ENCODE measurements at places on chromosomes 7 and 10.

DNA sequence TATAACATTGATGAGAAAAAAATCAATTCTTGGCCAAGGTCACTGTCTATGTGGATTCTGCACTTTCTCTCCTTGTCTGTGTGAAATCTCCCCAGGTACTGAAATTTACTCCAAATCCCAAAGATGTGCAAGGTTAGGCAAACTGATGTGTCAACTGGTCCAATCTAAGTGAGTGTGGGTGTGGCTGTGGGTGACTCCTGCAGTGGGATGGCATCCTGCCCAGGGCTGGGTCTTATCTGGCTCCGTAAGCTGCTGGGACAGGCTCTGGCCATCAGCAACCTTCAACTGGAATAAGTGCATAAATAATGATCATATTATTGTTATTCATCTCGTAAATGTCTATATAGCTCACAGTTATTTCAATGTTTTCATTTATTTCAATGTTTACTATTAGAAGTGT lies 79.3 kb downstream of the JCAD start:
- no peak for DNase-seq

DNA sequence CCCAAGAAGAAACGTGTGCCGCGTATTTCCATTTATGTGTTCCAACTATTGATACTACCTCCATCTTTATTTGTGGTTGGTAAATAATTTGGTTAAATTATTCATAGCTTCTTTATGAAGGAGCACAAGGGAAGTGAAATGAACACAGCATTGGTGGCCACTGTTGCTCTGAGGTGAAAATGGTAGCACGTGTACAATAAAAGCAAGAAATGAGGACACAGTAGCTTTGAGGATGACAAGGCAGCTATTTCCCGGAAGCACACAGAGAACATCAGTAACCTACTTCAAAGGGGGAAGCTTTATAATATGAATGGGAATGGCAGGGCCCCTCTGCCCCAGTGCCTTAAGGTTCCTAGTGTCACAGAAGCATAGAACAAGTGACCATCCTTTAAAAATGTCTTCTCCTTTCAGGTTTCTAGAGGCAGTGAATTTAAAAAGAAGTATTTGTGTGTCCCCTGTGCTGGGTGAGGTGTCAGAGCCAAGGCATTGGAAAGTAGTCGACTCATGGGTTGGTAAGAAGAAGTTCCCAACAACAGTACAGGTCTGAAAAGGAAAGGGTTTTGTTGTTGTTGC lies 78.8 kb downstream of the SGMS1 start:
- no peak for DNase-seq

- no peak for DNase-seq
Measured at GRCh38 chr10:74921744-74922143, 95.3 kb downstream of the KAT6B start.

DNA sequence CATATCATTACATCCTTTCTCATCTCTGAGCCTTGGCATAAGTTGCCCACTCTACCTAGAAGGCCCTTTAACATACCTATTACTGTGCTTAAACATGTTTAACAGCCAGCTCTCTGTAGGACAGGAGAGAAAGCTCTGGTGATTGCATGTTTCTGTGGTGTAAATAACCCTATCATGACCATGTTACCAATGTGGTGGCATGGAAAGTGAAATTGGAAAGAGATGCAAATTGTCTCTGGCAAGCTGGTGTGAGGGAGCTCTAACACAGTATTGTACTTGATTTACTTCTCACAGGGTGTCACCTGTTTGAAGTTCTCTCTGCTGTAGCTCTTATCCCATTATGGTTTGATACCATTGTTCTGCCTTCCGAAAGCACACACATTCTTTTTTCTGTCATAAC lies 231.8 kb upstream of the DKK1 start:
- DNase-seq: no peak

DNA sequence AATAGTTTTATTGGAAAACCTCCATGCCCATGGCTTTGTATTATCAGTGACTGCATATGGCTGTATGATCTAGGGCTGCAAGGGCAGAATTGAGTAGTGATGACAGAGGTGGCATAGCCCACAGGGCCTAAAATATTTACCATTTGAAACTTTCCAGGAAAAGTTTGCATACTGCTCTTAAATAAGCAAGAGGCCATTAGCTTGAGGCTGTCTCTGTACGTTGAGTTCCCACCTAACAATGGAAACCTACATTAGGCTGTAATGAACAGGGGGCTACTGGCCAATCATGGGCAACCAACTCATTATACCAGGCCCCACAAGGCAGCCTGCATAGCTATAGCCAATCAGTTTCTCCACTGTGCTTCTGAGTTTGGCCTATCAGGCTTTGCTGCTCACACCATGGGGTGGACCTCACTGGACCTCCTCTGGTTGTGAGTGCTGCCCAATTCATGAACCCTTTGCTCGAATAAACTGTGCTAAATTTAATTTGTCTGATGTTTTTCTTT lies 673 bp upstream of the ST8SIA6 start:
- DNase-seq: no peak

- no peak for DNase-seq
Measured at GRCh38 chr10:3048119-3049019, 19.0 kb upstream of the PFKP start.

- DNase-seq: no peak
Measured at GRCh38 chr10:132575320-132576201, 38.0 kb downstream of the INPP5A start.

DNA sequence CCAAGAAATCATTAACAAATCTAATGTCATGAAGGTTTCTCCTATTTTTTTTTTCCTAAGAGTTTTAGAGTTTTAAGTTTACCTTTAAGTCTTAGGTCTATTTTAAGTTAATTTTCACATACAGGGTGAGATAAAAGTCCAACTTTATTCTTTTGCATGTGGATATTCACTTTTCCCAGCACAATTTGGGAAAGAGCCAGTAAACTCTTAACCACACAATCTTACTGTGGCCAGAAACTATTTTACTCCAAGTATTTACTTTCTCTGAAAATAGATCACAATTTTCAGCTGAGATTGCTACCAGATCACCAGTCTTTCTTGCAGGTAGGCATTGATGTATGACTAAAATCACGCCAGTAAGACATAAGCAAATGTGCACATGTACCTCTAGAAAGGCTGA lies 728.5 kb downstream of the TNS3 start:
- no peak for DNase-seq

GRCh38 chr10:69004821-69005220 lies 16.2 kb downstream of the KIFBP start:
- DNase-seq: no peak

- no peak for DNase-seq
Measured at GRCh38 chr7:151256410-151257045, 8.0 kb upstream of the SMARCD3 start.

DNA sequence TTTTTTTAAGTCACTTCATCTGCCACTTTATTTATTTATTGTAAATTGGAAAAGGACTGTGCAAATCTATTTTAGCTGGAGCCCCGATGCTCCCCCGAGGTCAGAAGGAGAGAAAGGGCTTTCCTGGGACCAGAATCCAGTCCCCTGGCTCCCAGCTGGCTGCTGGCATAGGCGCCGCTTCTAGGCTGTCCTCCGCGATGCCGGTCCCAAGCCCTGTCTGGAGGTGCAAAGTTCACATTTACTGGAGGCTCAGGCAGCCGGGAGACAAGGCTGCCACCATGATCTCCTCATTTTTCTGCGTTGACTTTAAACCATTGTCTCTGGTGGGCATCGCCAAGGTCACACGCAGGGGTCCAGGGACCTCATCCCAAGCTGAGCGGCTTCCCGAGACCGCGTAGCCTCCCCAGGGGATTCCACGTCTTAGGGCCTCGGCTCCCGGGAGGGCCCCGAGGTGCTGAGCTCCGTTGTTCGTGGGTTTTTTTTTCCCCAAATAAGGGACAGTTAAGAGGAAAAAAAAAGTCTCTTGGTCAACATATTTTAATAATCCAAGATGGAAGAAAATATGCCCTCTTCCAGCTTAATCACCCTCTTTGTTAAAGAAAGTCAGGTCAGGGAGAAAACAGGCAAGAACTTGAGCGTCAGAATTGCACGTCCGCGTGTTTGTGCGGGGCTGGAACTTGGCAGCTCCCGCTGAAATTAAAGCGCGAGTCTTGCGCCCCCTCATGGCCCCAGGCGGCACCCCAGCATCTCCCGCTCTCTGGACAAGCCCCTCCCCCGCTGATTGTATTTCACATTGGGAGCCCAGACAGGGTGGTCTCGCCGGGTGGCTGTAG lies 11.9 kb downstream of the RGR start:
- peak; percentile 29 for DNase-seq

DNA sequence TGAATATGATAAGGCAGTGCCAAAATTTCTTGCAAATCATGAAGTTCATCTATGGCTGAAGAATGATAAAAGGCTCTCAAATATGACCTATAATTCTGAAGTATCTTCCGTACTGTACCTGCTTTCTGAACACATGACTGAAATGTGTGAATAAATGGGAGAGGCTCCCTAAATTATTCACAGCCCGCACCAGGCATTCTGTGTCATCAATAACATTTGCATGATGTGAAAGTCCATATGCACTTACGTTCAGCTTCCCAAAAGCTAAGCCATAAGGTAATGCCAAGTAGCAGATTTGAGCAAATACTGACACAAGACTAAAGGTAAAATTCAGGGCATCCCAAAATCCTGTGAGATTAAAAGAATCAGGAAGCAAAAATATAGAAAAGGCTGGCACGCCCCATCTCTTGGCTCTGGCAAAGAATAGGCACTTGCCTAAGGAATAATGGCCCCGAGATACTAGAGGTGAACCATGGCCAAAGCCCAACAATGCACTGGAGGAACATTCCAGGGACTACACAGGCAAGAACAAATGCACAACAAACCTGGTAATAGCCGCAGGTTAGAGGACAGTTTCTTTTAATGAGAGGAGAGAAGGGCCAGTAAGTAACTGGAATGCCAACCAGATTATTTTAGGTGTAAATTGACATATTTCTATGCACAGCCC lies 280.5 kb downstream of the IPMK start:
- no peak for DNase-seq

GRCh38 chr10:26438534-26439341 lies 597 bp downstream of the APBB1IP start:
- DNase-seq: peak; percentile 71

GRCh38 chr10:36789974-36790373 lies 335.4 kb upstream of the ANKRD30A start:
- no peak for DNase-seq

DNA sequence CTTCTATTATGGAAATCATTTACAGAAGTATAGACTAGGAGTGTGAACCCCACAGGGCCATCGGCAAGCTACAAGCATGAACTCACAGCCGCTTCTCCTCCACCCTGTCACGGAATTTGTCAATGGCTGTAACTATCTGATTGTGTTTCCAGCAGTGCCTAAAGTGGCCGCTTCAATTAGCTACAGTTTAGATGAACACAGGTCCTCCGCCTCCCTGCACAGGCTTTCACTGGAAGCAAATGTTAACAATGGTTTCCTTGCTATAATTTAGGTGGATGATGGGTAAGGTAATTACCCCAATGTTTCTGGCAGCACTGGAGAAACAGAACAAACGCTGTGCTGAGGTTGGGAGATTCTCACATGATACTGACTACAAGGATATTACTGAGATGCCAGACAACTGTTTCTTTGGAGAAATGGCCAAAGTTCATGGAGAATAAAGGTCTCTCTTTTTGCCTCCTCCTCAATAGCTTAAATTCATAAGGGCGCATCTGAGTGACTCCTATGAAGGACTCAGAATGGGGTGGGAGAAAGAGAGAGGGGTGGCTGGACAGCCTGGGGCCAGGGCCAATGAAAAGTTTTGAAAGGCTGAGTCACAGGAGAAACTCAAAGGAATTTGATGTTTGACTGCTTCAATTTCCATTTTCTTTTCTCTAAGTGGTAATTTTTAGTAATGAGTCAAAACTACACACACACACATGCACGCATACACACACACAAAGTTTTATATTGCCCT lies 78.9 kb downstream of the SVIL start:
- no peak for DNase-seq

DNA sequence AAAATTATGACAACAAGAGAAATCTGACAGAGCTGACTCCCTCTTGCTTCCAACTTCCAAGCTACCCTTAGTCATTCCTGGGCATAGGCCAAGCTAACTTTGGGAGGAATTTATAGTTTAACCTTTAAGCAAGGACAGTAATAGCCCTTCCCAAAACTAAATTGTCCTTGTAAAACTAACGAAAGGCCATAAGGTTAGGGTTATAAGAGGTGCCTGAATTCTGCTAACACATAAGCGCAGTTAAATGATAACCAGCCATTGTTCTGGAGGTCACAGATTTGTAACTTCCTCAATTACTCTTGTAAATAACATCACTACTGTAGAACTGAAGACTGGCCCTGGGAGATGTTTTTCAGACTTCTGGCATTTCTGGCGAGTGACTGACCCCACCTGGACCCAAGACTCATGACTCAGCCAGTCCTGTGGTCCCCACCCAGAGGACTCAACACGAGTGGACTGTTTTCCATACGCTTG lies 481.2 kb downstream of the KCNMA1 start:
- DNase-seq: no peak

DNA sequence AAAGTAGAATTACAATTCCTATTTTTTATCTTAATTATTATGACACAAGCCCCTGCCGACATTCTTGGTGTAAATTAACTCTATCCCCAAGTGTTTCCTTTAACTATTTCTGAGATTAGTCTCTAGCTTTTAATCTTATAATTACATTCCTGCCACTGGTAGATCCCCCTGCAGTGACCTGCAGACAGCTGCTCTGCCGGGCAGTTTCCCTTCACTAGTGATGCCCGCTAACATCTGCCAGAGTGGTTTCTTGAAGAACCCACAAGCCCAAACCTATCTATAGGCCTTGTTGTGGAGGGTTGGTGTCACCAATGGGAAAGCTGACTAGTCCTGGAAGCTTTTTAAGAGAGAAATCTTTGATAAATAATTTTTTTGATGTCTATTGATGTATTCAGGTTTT lies 50.0 kb downstream of the ADAM22 start:
- DNase-seq: no peak

DNA sequence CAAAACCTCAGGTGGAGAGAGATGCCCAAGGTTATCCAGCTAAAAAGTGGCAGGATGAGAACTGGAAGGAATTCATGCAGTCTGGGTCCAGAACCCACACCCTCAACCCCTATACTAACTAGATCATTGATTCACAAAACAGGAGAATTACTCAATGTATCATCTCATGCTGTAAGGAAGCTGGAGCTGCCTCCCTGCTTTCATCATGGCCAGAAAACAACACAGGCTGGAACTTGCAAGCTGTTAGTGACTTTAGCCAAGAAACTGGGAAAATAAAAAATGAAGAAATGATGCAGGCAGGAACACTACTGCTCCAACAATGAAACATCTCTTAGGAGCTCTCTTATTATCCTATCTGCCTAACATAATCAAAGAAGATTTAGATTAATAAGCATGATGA lies 619.8 kb upstream of the CELF2 start:
- DNase-seq: no peak

DNA sequence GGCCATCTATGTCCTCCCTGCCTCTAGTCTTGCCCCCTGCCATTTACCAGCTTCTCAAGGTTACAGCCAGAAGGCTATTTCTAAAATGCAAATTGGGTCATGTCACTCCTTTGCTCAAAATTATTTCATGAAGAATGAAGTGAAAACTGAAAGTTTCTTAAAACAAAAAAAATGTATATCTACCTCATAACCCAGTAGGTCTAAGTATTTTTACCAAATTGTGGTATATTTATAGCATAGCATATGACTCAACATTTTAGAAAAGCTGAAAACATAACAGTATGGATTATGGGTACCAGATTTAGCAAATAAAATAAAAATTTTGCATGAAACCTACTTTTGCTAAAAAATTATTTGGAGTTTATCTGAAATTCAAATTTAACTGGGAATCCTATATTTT lies 78.4 kb downstream of the SLC16A9 start:
- no peak for DNase-seq

Data from activated CD4-positive, alpha-beta T cell treated with anti-CD3 and anti-CD28 coated beads, Interleukin-2, amount 50 U/mL, for 1 hour (primary cell).